Activated B cell treated with CpG ODN at 0.5 μM for 24 hours (primary cell): ENCODE measurements at places on chromosomes 3 and 15. TPM values are rescaled to one million over a fixed set of nuclear protein-coding genes. Genes with fewer than 3 reads are reported as not detected.

GRCh38 chr3:118466795-118467330 lies 567.8 kb downstream of the IGSF11 start:
- H3K4me3 ChIP-seq: no peak overlapping the region
- DNase-seq: no peak
- H3K27ac ChIP-seq: no peak overlapping the region
- H3K27me3 ChIP-seq: no peaks in the 10 kb centered on the region
- H3K36me3 ChIP-seq: no peaks in the 10 kb centered on the region
- H3K4me1 ChIP-seq: no peaks in the 10 kb centered on the region

GRCh38 chr3:120693439-120694171 lies 11.6 kb upstream of the HGD start:
- H3K4me1 ChIP-seq: peaks cover 6% of the 10 kb centered on the region
- H3K4me3 ChIP-seq: no peak overlapping the region
- DNase-seq: no peak
- no peaks in the 10 kb centered on the region for H3K27me3 ChIP-seq

- H3K36me3 ChIP-seq: no peaks in the 10 kb centered on the region
- no peaks in the 10 kb centered on the region for H3K4me1 ChIP-seq
- no peak for DNase-seq
- no peak overlapping the region for H3K27ac ChIP-seq
Measured at GRCh38 chr15:70964058-70964457, 71.4 kb downstream of the LRRC49 start.

DNA sequence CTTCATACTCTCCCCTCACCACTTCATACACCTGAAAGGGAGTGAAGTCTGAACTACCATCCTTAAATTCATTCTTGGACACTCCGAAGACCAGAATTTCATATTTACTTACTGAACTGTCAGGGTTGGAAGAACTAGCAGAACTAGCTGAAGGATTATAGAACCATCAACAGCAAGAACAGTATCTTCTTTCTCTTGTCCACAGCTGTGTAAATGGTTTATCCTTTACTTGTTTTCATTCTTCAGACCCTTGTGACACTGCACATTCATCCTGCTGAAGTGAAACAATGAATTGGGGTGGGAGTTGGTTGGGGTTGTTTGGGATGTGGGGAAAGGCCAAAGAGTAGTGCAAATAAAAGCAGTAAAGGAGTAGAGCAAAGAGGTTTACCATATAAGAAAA lies 350.9 kb downstream of the ZIC1 start:
- no peak overlapping the region for H3K4me3 ChIP-seq
- H3K27me3 ChIP-seq: no peaks in the 10 kb centered on the region
- no peak for DNase-seq
- no peaks in the 10 kb centered on the region for H3K4me1 ChIP-seq

- H3K27ac ChIP-seq: no peak overlapping the region
- no peak for DNase-seq
- peaks cover 18% of the 10 kb centered on the region for H3K36me3 ChIP-seq
- no peaks in the 10 kb centered on the region for H3K4me1 ChIP-seq
- H3K27me3 ChIP-seq: no peaks in the 10 kb centered on the region
- no peak overlapping the region for H3K4me3 ChIP-seq
Measured at GRCh38 chr3:122353893-122354401, 28.9 kb downstream of the CSTA start.

DNA sequence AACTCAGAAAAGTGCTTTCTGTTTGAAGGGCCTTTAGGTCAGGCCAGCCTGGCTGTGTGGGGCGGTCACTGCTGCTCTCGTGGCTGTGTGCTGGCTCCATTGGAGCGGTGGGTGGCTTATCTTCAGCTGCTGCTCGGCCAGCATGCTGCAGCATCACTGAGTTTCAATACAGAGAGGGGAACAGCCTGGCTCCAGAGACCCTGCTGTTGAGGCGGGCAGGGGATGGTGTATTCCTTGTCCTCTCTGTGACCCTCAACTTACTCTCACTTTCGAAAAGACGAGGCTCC lies 248.5 kb upstream of the ONECUT1 start:
- no peak overlapping the region for H3K27ac ChIP-seq
- H3K36me3 ChIP-seq: no peaks in the 10 kb centered on the region
- H3K4me3 ChIP-seq: no peak overlapping the region
- no peak for DNase-seq
- no peaks in the 10 kb centered on the region for H3K4me1 ChIP-seq

- no peaks in the 10 kb centered on the region for H3K36me3 ChIP-seq
- H3K27me3 ChIP-seq: peaks cover 2% of the 10 kb centered on the region
- H3K4me3 ChIP-seq: no peak overlapping the region
- DNase-seq: no peak
Measured at GRCh38 chr3:177906126-177906511, 630.1 kb upstream of the KCNMB2 start.

DNA sequence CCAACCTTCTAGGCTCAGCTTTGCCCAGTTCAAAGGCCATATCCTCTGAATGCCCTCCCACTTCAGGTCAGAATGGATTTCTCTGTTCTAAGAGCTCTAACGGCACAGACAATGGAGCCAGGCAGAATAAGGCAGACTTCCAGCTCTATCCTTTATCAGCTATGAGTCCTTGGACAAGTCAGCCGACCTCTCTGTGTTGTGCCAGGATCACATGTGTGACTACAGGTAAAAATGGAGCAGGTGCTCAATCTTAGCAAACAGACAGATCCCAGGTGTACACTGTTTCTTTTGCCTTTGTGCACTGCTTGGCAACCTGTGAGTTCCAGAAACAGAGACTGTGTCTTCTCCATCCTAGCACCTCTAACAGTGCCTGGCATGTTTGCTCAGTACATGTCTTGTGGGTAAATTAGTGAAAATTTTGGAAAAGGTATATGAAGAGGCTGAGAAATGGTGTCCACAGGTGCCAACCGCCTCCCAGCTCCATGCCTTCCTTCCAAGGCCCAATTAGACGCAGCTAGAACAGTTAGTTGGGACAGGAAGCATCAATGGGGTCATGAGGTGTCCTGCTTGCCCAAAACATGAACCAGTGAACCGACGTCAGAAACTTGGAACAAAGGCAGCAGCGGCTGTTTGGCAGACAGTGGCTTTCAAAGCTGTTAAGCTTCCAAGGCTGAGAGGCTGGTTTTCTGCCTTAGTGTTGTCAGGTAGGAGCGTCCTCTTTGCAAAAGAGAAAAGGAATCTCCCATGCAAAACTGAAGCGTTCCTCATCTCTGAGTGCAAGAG lies 28.7 kb downstream of the TLE3 start:
- peaks cover 37% of the 10 kb centered on the region for H3K4me1 ChIP-seq
- no peak for DNase-seq
- H3K4me3 ChIP-seq: no peak overlapping the region

DNA sequence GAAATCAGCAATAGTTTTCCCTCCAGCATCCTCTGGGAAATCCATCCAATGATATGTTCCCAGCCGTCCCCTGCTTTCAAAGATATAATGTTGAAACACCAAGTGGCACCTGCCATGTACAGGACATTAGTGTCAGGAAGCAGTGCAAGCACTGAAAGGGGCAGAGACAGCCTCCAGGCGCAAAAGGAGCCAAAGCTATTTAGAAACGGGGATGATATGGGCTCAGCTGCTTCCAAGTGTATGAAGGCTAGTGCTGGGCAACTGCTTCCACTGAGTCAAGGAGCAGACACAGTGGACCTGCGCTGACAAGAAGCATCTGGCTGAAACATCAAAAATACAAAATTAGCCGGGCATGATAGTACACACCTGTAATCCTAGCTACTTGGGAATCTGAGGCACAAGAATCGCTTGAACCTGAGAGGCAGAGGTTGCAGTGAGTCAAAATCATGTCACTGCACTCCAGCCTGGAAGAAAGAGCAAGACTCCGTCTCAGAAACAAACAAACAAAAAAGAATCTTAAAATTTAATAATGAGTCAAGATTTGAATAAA lies 119.7 kb downstream of the AQP9 start:
- no peak overlapping the region for H3K27ac ChIP-seq
- DNase-seq: no peak
- no peak overlapping the region for H3K4me3 ChIP-seq
- peaks cover 26% of the 10 kb centered on the region for H3K27me3 ChIP-seq
- H3K4me1 ChIP-seq: no peaks in the 10 kb centered on the region

DNA sequence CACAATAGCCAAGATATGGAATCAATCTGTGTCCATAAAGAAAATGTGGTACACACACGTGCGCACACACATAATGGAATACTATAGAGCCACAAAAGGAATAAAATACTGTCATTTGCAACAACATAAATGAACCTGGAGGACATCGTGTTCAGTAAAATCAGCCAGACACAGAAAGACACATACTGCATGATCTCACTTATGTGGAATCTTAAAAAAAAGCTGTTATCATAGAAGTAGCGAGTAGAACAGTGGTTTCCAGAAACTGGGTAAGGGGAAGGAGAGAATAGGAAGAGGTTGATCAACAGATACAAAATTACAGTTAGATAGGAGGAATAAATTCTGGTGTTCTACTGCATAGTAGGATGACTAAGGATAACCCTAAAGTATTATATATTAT lies 11.1 kb downstream of the ATOSA start:
- DNase-seq: no peak
- H3K4me3 ChIP-seq: no peak overlapping the region
- no peaks in the 10 kb centered on the region for H3K27me3 ChIP-seq
- H3K27ac ChIP-seq: peak overlapping the region; percentile 47
- H3K4me1 ChIP-seq: peaks cover 31% of the 10 kb centered on the region

The USF3 gene
- total RNA-seq: 25.3 and 25.9 TPM in 2 replicates

The PAQR5 gene
- total RNA-seq: not detected in 2 replicates

The CCDC14 gene
- total RNA-seq: 24.9 and 30.1 TPM in 2 replicates

The CELF6 gene
- total RNA-seq: 2.0 and 2.2 TPM in 2 replicates
